ENCODE measurements at places on chromosomes 1 and 21.

DNA sequence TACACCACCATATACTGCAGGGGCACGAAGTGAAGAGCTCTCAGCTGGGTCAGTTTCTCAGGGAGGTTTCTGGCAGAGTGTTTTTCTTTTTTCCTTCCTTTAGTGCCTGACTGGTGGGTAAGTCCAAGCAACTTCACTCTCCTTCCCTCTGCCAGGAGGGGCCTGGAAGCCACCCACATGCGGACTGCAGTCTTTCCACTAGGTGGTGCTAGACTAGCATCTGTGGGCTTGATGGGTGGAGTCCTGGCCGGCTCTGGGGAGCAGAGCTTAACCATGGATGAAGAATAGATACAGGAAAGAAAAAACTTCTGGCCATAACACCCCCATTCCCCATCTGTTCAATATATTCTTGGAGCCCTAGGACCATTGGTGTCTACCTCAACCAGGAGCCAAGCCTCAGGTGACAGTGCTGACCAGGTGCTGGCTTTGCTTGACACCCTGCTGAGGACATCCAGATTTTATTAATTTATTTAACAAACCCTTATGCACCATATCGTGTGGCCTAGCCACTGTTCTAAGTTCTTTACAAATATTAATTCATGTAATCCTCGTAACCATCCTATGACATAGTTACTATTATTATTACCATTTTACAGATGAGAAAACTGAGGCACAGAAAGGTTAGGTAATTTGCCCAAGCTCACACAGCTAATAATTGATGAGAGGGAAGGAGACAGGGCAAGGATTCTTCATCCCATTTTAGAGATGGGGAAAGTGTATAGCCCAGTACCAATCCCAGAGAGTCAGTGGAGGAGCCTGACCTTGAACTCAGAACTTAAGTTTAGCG is 126.7 kb upstream of the CSF3R start:
- DNase-seq: peak; percentile 6

DNA sequence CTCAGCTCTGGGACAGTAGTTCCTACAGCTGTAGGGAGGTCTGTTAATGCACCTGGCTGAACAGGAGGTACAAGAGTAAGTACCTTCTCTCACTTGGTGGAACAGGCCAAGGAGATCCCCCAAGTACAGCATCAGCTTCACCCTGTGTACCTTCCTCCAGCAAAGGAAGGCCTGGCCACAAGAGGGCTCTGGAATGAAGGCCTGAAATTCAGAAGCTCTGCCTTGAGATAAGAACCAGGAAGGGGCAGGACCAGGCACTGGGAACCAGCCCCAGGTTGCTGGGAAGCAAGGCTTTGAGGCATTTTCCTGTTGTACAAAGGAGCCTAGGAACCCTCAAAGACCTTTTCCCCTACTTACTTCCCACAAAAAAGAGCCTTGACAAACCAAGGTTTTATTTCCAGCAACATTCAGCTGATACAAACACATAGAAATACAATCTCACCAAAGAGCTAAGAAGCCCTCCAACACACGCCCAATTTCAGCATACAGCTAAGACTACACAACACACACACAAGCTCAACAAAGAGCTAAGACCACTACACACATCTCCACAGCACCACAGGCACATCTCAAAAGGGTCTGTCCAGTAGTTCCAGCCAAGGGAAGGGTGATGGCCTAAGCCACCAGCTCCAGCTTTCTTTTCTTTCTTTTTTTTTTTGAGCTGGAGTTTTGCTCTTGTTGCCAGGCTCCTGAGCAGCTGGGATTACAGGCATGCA is 23.5 kb downstream of the F11R start:
- DNase-seq: peak; percentile 78

DNA sequence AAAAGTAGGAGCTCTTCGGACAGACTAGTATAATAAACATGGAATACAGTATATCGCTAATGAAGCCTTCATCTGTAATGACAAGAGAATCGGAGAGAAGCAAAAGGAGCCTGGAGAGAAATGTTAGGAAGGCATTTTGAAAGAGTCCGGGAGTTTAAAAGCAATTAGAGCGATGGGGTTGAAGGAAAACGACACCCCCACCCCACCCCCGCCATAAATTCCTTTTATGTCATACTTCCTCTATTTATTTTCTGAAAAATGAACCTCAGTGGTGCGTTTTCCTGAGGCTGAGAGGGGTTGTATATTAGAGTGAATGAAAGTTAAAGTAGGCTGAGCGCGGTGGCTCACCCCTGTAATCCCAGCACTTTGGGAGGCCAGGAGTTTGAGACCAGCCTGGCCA is 635 bp upstream of the APH1A start:
- DNase-seq: no peak

- no peak for DNase-seq
These were observed 1.3 kb downstream of the SRSF10 start for GRCh38 chr1:23978805-23979204.

DNA sequence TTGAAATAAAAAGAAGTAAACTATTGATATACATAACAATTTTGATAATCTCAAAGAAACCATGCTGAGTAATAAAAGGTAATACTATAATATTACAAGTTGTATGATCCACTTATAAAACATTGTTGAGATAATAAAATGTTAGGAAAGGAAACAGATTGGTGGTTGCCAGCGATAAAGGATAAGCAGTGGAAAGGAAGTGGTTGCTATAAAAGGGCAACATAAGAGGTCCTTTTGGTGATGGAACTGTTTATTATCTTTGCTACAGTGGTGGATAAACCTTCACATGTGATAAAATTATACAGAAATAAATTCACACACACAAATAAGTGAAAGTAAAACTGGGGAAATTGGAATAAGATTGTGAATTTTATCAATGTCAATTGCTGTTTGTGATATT is 15.1 kb downstream of the OR6F1 start:
- DNase-seq: no peak
